ENCODE measurements at places on chromosomes 5 and 9.

DNA sequence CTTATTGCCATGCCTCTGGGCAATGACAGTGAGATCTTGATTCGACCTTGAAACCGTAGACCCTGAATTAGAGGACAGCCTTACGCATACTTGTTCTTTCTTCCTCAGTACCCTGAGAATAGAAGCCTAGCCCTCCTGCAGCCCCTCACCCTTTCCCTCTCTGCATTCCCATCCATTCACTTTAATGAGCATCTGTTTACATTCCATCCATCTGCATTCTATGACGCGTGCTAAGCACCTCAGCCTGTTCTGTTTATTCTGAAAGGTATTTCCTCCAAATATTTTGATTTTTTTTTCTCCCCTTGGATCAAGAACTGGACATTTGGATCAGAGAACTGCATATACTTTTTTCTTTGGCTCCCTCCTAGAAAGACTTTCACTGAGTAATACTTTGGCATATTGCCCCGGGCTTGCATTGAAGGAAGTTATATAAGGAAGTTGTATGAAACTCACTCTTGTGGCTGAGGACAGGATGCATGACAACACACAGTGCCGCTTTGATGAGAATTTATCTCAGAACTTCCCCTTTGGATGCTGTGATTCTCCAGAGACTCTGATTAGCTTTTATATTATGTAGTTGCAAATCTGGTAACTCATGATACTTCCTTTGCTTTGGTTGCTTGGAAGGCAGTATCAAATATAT, 15.7 kb downstream of the TMEM8B start:
- DNase-seq: peak; percentile 61

- no peak for DNase-seq
Measured at GRCh38 chr9:116278326-116278725, 124.7 kb downstream of the PAPPA start.

DNA sequence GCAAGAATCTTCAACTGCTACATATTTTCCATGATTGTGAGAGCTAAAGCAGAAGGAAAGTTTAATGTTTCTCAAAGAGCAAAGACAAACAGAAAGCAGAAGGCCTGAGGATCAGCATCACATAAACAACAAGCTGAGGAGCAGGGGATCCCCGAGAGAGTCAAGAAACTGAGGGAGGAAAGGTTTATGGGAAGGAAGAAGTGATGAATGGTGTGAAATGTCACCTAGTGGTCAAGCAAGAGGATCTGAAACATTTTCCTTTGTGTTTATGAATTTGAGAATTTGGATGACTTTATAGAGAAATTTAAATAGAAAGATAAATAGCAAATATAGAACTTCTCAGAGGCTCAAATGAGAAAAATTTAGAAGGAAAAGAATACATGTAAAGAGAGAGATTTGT, 481.9 kb downstream of the CHSY3 start:
- no peak for DNase-seq

DNA sequence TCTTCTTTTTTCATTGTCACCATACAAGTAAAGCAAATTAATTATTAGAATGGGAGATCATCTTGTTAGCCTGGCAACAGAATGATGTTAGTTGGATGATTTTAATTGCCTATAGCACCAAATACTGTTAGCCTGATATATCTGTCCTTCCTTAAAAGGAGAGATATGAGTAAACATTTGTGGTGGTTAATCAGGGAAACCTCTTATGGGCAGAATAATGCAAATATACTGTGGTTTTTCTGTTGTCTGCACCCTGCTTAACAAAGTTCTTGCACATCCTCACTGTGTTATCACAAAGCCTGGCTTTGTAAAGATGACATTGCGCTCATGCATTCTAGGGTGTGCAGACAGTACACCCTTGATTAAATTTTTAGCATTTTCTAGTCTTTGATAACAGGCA, 254.9 kb upstream of the SMC2 start:
- DNase-seq: no peak

- DNase-seq: no peak
Measured at GRCh38 chr5:57537811-57538210, 55.2 kb upstream of the ACTBL2 start.

- DNase-seq: no peak
Measured at GRCh38 chr5:72205431-72206009, 98.2 kb downstream of the MAP1B start.

DNA sequence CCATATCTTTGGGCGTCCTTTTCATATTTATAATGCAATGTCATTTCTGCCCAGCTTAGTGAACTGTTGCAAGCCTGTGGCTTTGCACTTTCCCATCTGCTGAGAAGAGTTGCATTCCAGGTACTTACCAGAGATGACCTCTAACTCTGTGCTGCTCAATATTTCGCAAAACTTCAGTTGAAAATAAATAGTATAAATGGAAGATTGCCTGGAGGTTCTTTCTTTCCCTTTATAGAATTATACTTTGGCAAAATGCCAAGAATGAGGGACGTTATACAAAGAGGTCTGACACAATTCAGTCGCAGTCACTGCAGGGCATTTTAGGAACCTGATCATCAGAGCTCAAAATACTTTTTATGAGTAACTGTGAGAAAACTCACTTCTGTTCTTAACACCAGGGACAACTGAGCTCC, 18.9 kb upstream of the VLDLR start:
- no peak for DNase-seq

DNA sequence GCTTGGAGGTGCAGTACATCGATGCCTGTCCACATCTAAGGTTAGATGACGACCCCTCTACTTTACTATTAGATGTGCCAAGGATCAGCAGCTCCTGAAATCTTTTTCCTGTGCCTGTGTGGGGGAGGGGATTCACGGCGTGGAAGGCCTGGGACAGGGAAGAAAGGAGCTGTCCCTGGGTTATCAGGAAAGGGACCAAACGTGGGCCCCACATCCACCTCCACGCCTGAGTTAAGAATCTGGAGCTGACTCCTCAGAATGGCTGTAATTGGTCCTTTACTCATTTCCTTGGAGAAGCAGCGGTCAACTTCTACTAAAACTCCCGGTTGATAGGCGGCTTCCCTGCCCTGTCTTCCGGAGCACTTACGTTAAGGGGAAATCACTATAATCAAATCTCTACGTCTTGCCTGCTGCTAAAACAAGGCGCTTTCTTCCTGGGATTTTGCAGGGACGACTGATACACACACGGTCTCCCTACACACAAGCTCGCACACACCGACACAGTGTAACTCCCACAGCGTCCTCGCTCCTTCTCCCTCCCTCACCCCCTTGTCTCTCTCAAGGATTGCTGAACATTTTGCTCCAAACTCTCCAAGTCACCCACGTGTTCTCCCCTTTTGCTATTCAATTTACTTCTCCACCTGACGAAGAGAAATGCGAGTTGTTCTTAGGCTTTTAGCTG, 1.4 kb downstream of the PDE4D start:
- no peak for DNase-seq

GRCh38 chr5:56159521-56159947, 73.6 kb downstream of the ANKRD55 start:
- DNase-seq: no peak

DNA sequence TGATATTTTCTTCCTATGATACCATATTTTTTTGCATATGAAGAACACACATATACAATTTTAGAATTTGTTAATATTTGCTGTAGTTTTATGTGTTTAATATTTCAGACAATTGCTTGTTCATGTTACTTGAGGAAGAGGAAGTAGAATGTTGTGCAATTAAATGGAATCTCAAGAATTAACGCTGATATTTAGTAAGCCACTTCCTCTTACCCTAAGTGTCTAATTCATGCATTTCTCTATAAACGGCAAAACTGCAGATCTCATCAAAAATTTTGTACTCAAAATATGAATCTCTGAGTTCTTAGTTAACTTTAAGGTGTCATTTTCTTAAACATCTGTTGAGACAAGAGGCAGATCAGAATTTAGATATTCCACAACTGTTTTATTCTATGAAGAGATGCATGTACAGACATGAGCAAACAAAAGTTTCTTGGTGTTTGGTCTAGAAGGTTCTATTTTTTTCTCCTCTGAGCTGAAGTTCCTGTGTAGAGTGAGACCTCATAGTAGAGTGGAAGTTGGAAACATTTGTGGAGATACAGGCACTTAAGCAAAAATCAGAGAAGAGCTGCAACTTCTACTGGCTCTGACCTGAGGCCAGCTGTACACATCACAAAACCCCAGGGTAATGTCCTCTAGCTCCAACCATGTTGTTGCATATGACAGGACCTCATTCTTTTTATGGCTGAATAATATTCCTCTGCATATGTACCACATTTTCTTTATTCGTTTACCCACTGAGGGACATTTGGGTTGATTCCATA, 16.6 kb upstream of the TGFBI start:
- no peak for DNase-seq

GRCh38 chr9:109381011-109381729, 60.3 kb upstream of the EPB41L4B start:
- DNase-seq: no peak

DNA sequence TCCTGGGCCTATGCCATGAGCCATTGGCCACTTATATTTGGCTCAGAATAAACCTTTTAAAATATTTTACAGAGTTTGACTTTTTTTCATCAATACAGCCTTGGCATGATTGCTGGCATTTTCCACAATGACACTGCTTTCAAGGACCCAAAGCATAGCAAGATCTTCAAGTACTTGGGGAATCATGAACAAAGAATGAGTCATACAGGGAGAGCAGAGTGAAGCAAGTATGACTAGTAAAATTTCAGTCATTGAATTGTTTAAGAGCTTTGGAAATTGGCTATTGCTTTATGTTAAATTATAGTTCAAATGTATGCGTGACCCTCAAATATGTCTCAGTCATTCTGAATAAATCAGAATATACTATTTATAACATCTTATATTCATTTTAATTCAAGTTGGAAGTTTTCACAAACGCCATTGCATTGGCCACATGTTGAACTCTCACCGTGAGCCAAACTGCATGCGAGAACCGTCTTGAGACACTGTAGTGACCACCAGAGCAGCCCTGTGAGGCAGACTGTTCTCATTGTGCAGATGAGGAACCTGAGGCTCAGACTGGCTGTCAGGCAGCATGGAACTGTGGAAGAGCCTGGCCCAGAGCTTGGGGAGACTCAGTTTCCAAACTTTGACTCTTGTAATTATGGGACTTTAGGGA, 52.9 kb downstream of the GDNF start:
- no peak for DNase-seq
